ENCODE measurements at places on chromosomes 12 and 14.

GRCh38 chr14:31228533-31228932 lies 20.9 kb upstream of the HECTD1 start:
- no peak for DNase-seq

GRCh38 chr14:31897581-31898186 lies 179.4 kb upstream of the ARHGAP5 start:
- DNase-seq = no peak

- DNase-seq = no peak
Measured at GRCh38 chr12:55663391-55663790, 26.7 kb downstream of the OR10P1 start.

DNA sequence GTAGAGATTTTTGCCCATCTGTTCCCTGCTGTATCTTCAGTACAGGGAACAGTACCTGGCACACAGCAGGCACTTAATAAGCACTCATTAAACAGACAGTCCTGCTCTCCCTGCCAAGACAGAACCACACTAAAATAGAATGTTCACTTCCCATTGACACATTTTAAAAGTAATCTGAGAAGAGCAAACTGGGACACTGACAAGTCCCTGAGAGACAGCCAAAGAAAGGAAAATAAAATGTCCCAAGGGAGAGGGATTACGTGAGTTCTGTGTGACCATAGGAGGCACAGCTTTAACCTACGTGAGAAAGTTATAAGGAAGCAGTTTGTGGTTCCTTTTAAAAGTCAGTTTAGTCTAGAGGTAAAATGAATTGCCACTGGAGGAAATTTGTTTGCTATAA lies 43.9 kb upstream of the SYCP3 start:
- no peak for DNase-seq

GRCh38 chr14:102221026-102221425 lies 81.3 kb downstream of the WDR20 start:
- DNase-seq = no peak

DNA sequence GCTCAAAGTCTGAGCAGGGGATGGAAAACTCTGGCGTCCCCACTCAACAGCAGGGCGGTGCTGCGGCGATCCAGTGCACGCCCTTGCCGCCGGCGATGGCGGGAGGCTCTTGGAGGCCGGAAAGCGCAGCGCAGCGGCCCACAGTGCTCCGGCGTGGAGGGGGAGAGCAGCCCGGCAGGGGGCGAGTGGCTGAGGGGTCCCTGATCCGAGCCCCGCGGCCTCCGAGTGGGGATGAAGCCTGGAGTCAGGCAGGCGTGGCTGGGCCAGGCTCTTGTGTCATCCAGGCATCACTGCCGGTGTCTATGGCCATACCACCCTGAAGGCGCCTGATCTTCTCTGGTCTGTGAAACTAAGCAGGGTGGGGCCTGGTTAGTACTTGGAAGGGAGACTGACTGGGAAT lies 183.1 kb downstream of the ALG10 start:
- DNase-seq = no peak

DNA sequence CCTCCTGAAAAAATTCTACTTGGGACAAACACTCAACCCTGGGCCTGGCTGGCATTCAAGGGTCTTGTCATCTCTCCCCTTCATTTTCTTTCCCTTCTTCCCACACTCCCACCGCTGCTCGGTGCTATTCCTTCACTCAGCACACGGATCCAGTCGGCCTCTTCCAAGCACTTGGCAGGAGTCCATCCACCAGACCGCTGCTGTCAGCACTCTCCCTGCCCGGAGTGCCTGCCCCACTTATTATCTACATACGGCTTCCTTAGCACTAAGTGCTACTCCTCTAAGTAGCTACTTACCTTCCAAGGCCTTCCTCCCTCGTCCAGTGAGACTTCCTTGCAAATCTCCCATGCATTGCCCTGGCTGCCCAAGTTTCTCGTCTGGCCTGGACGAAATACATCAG lies 29.8 kb downstream of the CALM1 start:
- no peak for DNase-seq

DNA sequence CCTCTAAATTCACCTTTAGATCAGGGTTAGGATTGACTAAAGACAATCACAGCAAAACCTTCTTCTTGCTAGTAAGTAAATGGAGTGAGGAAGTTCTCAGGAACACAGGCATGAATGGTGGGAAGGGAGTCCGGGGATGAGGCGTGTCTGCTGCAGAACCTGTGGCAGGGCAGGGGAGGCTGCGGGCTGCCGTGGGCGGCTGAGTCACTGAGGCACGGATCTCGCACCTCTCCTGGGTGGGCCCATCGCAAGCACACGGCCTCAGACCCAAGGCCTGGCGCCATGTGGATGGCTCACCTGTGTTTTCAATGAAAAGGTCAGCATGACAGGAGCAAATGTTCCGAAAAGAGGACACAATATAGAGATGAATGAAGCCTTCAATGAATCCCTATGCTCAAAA lies 85.4 kb downstream of the PIWIL1 start:
- DNase-seq = no peak

All from GM13977 (cell line).